ENCODE measurements at places on chromosomes 2 and 18. TPM values are rescaled to one million over a fixed set of nuclear protein-coding genes. Genes with fewer than 3 reads are reported as not detected.

ALPI gene
- not detected for total RNA-seq

TMEM17 gene
- not detected for total RNA-seq

HOXD13 gene
- not detected for total RNA-seq

NPHP1 gene
- total RNA-seq = 0.15 TPM

CCDC74A gene
- 2.3 TPM for total RNA-seq

ICOS gene
- 63.1 TPM for total RNA-seq

COA5 gene
- total RNA-seq = 20.7 TPM

GLI2 gene
- total RNA-seq = 2.5 TPM

STAT4 gene
- total RNA-seq = 95.0 TPM

MSGN1 gene
- not detected for total RNA-seq

GKN2 gene
- total RNA-seq = not detected

SERPINB7 gene
- not detected for total RNA-seq

POTEJ gene
- total RNA-seq = not detected

C1QL2 gene
- total RNA-seq = not detected

RAD51AP2 gene
- total RNA-seq = not detected

TCF23 gene
- total RNA-seq = 0.05 TPM

DES gene
- total RNA-seq = not detected

FEV gene
- total RNA-seq = not detected

EVX2 gene
- total RNA-seq = not detected

MRPL19 gene
- 42.6 TPM for total RNA-seq

PELI1 gene
- 55.6 TPM for total RNA-seq

ADD2 gene
- total RNA-seq = 15.0 TPM

GALR1 gene
- total RNA-seq = not detected

CXCR1 gene
- total RNA-seq = 0.54 TPM

KCNK3 gene
- not detected for total RNA-seq

COL4A3 gene
- not detected for total RNA-seq

PROKR1 gene
- 0.05 TPM for total RNA-seq

CRACDL gene
- 1.2 TPM for total RNA-seq

Data from T-helper 1 cell treated with Interleukin-12 subunit alpha and Interleukin-12 subunit beta and Interleukin-4 antibody, amounts not matched to agents 30 ng/mL and 1 ng/mL, for 36 hours (primary cell).